ENCODE measurements at places on chromosomes 3 and 15.
A peak's percentile ranks its signal among the peaks of the same experiment; 100 is the strongest.

DNA sequence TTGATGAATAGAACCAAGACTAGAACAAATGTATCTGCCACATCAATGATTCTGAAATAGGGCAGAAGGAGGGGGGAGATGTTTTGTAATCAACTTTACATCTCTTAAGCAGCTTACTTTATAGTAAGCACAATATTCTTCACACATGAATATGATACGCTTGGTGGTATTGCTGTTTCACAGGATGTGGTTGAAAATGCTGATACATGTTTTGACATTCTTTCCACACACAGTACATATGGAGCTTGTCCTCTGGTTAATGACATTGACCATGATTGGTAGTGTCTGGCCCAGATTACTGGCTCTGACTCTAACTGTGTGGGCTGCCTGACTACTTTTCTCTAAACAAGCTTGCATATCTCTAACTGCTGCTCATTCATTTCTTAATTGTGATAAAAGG is 168.9 kb downstream of the KLHL25 start:
- DNase-seq = no peak

DNA sequence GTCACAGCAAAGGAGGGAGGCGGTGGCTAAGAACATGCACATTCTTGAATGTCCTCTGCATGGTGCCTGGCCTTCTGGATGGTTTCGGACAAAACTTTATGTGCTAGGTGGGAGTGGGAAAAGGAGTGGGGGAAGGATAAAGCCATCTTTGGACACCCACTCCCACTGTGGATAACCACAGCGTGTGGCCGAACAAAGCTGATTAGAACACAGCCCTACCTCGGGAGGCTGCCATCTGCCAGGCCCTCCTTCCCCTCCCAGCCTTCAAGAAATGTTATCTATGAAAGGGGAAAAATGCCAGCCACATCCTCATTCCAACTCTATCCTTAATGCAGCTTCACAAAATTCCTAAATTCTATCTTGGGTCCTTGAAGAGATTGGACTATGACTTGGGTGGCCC is 18.8 kb downstream of the AMOTL2 start:
- no peak for DNase-seq

DNA sequence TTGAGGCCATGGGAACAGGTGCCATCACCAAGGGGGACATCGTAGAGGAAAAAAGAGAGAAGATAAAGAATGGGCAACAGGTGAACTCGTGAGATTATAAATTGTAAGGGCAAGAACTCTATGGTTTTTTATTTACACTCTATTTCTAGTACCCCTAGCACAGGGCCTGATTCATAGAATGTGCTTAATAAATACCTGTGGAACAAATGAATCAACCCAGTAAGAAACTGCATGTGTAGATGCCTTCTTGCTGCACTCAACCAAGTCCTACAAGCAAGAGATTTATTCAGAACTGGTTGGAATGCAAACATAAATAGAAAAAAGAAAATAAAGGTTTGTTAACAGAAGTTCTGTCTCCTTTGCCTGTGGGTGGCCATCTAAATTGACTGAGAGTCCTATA is 18.7 kb upstream of the KPNA1 start:
- no peak for DNase-seq

- DNase-seq = no peak
Observed at GRCh38 chr15:83835479-83835878, 181.6 kb downstream of the ADAMTSL3 start.

GRCh38 chr3:15300323-15301078 is 31.9 kb downstream of the SH3BP5 start:
- peak; percentile 66 for DNase-seq

DNA sequence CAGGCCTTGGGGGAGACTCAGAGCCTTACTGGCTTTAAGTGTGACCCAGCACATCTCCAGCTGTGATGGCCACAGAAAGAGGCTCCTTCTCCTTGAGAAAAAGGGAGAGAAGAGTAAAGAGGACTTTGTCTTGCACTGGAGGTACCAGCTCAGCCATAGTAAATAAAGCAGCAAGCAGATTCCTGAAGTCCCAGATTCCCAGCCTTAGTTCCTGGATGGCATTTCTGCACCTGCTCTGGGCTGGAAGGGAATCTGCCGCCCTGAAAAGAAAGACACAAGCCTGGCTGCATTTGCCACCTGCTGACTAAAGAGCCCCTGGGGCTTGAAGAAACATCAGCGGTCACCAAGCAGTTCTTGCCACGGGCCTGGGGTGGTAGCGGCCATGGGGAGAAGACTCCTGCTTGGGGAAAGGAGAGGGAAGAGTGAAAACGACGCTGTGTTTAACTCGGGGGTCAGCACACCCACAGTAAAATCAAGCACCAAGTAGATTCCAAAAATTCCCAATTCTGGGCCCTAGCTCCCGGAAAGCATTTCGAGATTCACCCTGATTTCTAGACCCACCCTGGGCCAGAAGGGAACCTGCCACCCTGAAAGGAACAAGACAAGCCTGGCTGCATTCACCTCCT is 24.2 kb upstream of the TNK2 start:
- no peak for DNase-seq
